A172 (cell line): ENCODE measurements at places on chromosomes 12 and 14.
A peak's percentile ranks its signal among the peaks of the same experiment; 100 is the strongest.

- no peak for DNase-seq
These were observed 597.8 kb downstream of the ETNK1 start for GRCh38 chr12:23222801-23223200.

DNA sequence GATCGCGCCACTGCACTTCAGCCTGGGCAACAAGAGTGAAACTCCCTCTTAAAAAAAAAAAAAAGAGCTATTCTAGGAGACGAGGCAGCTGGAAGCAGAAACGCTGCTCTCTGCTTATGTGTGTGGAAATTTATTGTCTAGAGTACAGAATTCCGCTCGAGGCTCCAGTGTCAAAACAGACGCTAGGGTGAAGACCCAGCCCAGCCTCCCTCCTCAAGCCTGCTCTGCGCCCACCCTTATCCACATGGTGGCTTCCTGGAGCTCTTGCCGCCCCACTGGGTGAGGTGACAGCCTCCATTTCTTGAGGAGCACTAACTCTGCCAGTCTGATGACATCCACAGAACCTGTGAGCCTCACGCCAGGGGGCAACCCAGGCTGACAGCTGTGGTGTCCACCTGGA is 49.5 kb upstream of the DLK1 start:
- DNase-seq, result no peak

- no peak for DNase-seq
These were observed 74.4 kb downstream of the DUSP16 start for GRCh38 chr12:12488296-12488695.

- DNase-seq, result no peak
These were observed 280.1 kb upstream of the TMPO start for GRCh38 chr12:98235301-98235700.

DNA sequence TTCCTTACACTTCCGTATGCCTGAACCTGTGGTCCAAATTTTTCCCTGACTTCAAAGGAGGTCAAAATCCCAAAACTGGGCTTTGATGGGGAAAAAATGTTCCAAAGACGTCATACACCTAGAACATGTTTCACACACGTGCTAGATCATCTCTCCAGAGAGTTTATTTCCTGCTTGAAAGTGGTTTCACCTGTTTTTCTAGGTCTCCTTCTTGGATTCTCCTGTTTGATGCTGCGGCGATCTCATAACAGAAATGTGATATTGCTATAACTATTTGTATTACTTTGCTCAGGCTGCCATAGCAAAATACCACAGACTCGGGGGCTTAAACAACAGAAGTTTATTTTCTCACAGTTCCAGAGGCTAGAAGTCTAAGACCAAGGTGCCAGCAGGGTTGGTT is 19.7 kb upstream of the TMCC3 start:
- DNase-seq, result no peak

GRCh38 chr14:70955543-70956480 is 48.6 kb downstream of the PCNX1 start:
- DNase-seq, result no peak

DNA sequence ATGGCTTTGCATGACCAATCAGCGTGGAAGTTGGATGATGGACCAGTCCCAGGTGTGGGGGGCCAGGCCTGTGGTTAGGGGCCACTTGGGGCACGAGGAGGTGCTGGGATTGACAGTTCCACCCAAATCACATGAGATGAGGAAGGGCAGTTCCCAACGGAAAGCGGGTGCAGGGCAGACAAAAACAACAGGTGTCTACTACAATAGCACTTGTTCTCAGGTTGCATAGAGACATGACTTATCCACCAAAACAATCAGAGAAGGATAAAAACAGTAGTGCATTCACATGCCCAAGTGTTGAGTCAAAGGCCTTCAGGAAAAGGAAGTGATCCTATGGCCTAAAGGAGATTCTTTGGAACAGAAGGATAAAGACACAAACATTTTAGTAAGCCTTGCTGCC is 14.6 kb upstream of the EIF2B2 start:
- DNase-seq, result peak; percentile 62

DNA sequence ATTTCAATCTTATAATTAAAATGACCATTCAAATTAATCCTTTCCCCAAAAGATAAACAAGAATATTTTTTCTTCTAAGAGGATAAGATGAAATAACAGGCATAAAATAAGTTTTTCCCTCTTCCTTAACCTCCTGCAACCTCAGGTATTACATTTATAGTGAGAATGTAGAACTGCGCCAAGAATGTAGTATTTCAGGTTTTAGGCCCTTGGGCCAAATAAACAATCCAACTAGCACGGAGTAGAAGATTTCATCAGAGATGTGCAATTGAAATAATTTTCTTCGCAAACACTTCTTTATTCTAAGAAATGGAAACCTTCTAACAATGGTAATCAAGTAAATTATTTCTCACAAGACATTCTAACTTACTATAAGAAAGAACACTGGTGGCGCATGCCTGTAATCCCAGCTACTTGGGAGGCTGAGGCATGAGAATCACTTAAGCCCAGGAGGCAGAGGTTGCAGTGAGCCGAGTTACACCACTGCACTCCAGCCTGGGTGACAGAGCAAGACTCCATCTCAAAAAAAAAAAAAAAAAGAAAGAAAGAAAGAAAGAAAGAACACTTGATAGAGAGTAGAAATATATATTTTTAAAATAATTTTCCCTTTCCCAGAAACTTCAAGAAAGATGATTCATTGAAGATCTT is 100.8 kb downstream of the TAOK3 start:
- no peak for DNase-seq

DNA sequence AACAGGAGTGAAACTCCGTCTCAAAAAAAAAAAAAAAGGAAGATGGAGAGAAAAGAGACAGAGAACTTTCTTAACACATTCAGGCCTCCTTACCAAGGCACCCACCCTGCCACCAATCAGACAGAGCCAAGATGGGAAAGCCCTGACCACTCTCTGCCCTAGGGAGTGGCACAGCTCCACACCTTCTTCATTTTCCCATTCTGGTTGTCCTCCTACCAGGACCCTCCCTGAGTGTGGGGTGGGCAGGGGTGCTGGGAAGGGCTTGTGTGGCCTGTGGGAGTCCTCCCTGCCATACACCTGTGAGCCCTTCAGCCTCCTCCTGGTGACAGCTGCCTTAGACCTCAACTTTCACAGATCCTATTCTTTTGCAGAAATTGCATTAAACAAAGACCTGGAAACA is 513.6 kb downstream of the BCL11B start:
- no peak for DNase-seq

GRCh38 chr12:67413577-67413976 is 144.4 kb downstream of the CAND1 start:
- DNase-seq, result no peak
